ENCODE measurements at places on chromosomes 7 and 10.

GRCh38 chr10:120971671-120972070 lies 120.5 kb downstream of the WDR11 start:
- DNase-seq, result no peak

DNA sequence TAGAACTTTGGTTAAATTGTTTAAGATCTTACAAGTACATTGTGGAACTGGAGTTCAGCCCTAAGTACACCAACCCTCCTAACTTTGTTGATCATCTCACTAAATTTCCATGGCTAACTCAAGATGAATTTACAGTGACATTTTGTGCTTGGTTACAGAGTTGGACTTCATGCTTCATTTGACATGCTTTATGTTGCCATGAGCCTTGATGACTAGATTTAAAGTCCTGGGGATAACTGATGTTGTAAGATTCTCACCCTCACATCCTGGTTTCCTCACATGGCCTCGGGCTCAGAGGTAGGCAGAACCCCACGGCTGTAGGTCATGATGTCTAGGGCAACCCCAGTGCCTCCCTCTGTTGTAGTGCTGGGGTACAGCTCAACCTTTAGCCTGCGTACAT lies 397.2 kb upstream of the IGFBP3 start:
- no peak for DNase-seq

- DNase-seq, result no peak
Measured at GRCh38 chr10:132665946-132666704, 119.8 kb downstream of the NKX6-2 start.

- DNase-seq, result no peak
Measured at GRCh38 chr7:98802781-98803110, 67.1 kb downstream of the TMEM130 start.

GRCh38 chr10:77036993-77037734 lies 600.4 kb downstream of the KCNMA1 start:
- DNase-seq, result no peak

GRCh38 chr7:70700941-70701425 lies 431.0 kb upstream of the GALNT17 start:
- DNase-seq, result no peak

DNA sequence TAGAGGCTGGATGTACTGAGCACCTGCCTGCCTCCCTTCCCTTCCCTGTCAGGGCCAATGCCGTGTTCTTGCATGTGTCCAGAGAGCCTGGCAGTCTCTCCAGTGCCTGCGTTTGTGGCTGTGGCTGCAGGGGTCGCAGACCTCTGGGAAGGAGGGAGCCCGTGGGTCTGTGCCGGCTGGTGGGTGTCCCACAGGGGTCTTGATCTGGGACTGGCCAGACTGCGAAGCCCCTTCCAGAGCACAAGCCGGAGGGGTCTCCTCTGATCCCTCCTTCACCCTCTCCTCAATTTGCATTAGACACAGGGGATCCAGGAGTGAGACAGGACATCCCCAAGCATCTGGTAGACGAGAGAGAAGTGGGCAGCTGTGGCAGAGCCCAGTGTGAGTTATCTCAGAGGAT lies 199.2 kb downstream of the ADARB2 start:
- no peak for DNase-seq

- no peak for DNase-seq
Measured at GRCh38 chr7:151923097-151923876, 33.0 kb upstream of the GALNTL5 start.

GRCh38 chr10:18190840-18191239 lies 50.6 kb downstream of the CACNB2 start:
- no peak for DNase-seq

GRCh38 chr7:137585591-137585990 lies 242.1 kb upstream of the PTN start:
- DNase-seq, result no peak

GRCh38 chr10:115829521-115830205 lies 443.3 kb downstream of the GFRA1 start:
- DNase-seq, result peak; percentile 56

DNA sequence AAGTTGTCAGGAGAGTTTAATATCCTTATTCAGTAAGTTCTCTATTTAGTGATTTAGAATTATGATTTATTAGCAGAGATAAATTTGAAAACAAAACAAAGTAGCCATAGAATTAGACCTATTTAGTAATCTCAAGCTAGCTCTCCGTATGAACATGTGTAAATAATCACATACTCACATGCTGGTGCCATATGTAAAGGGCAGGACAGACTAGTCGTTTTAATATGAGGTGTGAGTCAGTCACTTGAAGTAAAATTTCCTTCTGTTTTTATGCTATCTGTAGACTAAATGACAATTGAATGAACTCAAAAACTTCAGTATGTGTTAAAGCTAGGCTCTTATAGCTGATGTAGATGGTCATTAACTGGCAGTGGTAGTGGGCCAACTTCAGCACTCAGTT lies 67.1 kb downstream of the WAC start:
- no peak for DNase-seq

DNA sequence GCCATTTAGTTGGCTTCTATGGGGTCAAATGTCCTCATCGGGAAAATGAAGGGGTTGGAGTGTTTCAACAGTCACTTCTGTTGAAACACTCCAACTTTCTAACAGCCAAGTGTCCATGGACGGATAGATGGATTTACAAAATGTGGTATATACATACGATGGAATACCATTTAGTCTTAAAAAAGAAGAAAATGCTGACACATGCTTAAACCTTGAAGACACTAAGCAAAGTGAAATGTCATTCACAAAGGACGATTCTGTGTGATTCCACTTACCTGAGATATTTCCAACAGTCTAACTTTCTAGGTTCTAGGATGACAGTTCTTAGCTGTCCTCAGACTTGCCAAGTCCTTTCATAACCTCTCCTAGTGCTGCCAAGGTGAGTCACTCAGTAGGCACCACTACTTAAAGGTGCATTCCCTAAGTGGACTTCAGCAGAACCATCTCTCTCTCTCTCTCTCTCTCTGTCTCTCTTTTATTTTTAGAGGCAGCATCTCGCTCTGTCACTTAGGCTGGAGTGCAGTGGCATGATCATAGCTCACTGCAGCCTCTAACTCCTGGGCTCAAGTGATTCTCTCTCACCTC lies 69.0 kb downstream of the DENND2A start:
- no peak for DNase-seq

GRCh38 chr7:44375926-44376342 lies 50.5 kb upstream of the CAMK2B start:
- no peak for DNase-seq

DNA sequence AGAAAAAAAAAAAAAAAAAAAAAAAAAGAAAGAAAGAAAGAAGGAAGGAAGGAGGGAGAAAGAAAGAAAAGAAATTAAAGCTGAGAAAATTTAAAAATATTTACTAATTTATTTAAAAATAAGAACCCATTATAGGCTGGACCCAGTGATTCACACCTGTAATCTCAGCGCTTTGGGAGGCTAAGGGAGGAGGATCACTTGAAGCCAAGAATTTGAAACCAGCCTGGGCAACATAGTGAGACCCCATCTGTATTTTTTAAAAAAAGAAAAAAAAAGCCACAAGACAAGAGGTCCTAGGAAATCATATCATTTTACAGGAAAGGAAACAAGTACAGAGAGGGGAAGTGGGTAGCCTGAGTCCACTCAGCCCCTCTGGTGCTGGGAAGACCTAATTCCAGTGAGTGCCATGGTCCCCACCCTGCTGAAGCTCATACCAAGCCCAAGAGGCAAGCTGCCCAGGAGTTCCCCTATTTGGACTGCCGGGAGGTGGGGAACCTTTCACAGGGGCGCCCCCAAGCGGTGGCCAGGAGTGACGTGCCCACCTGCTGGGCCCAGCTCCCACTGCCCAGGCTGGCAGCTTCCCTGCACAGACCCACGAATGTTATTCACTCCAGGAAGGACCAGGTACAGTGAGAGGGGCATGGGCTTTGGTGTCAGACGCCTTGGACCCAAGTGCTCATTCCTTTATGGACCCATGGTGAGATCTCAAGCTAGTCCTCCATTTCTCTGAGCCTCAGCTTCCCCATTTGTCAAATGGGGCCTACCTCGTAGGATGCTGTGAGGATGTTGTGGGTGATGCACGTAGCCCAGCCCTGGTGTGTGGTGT lies 133.6 kb downstream of the ZMIZ1 start:
- DNase-seq, result peak; percentile 68

GRCh38 chr10:84993251-84994035 lies 665.1 kb downstream of the CCSER2 start:
- DNase-seq, result no peak

DNA sequence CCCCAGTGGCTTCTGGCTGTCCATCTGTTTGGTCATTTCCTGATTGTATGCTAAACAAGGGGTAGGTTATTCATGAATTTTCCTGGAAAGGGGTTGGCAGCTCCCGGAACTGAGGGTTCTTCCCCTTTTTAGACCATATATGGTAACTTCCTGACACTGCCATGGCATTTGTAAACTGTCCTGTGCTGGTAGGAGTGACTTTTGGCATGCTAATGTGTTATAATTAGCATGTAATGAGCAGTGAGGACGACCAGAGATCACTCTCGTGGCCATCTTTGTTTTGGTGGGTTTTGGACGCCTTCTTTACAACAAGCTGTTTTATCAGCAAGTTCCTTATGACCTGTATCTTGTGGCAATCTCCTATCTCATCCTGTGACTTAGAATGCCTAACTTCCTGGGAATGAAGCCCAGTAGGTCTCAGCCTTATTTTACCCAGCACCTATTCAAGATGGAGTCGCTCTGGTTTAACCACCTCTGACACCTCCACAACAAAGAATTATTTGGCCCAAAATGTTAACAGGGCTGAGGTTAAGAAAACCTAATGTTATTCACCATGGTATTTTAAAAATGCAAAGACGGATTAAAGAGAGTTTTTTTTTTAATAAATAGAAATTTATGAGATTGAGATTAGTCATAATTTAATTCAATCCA lies 2.4 kb upstream of the PTN start:
- DNase-seq, result no peak

GRCh38 chr7:2639695-2640481 lies 8.1 kb downstream of the TTYH3 start:
- DNase-seq, result no peak

DNA sequence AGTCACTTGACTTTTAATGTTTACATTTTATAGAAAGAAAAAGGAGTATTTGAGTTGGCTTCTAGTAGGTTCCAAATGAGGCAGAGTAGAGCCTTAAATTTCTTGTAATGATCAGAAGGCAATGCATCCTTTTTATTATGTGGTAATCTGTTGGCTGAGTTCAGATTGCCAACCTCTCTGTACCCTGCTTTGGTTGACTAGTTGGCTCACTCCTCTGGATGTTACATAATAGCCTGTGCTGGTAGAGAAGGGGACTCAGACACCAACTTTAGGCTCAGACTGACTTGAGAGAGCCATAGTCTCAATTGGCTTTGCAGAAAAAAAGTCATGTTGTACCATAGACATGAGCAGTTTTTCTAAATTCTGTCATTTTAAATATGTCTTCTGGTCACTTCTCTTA lies 46.8 kb upstream of the GLCCI1 start:
- no peak for DNase-seq

- no peak for DNase-seq
Measured at GRCh38 chr7:29881724-29882123, 75.4 kb downstream of the WIPF3 start.

- DNase-seq, result no peak
Measured at GRCh38 chr10:133173860-133174640, 14.0 kb downstream of the KNDC1 start.

DNA sequence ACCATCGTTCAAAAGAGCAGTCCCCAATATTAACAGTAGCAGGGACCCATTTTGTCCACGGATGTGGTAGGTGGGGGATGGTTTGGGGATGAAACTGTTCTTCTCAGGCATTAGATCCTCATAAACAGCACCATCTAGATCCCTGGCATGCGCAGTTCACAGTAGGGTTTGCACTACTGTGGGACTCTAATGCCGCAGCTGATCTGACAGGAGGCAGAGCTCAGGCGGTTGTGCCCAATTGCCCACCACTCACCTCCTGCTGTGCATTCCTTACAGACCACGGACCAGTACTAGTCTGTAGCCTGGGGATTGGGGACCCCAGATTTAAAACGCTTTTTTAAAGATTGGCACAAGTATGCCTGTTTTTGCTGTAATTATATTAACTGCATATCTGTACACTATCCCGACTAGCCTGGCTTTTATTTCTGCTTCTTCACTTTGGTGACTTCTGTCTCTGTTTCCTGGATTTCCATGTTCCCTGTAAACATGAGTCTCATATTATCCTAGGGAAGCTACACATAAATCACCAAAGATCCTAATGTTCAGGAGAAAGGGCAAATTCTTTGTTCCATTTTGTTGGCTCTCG lies 163.3 kb upstream of the AKR1E2 start:
- DNase-seq, result peak; percentile 70

GRCh38 chr7:42372479-42372878 lies 135.5 kb upstream of the GLI3 start:
- no peak for DNase-seq

- no peak for DNase-seq
Measured at GRCh38 chr7:139103057-139103815, 6.3 kb downstream of the ZC3HAV1 start.

- DNase-seq, result no peak
Measured at GRCh38 chr7:123424463-123424862, 109.9 kb downstream of the IQUB start.

- DNase-seq, result no peak
Measured at GRCh38 chr10:102195296-102195870, 30.7 kb upstream of the ELOVL3 start.

GRCh38 chr10:23535381-23535780 lies 96.5 kb downstream of the OTUD1 start:
- DNase-seq, result no peak

GRCh38 chr7:37916673-37917660 lies at the start of gene SFRP4:
Gene SFRP4, minus strand, starts transcription at chr7:37916817. Its CDS starts 280 bp downstream, at chr7:37916537.
- DNase-seq, result peak; percentile 92

DNA sequence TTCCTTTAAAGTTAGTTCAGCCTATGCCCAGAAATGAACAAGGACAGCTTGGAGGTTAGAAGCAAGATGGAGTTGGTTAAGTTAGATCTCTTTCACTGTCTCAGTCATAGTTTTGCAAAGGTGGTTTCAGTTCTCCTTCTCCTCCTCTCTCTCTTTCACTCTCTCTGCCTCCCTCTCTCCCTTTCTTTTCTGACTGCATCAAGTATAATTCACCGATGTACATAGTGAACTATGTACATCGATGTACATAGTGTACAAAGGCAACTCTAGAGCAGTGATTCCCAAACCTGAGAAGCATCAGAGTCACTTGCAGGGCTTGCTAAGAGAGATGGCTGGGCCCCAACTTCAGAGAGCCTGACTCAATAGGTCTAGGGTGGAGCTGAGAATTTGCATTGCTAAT lies 1259.7 kb downstream of the TYW1 start:
- DNase-seq, result no peak

DNA sequence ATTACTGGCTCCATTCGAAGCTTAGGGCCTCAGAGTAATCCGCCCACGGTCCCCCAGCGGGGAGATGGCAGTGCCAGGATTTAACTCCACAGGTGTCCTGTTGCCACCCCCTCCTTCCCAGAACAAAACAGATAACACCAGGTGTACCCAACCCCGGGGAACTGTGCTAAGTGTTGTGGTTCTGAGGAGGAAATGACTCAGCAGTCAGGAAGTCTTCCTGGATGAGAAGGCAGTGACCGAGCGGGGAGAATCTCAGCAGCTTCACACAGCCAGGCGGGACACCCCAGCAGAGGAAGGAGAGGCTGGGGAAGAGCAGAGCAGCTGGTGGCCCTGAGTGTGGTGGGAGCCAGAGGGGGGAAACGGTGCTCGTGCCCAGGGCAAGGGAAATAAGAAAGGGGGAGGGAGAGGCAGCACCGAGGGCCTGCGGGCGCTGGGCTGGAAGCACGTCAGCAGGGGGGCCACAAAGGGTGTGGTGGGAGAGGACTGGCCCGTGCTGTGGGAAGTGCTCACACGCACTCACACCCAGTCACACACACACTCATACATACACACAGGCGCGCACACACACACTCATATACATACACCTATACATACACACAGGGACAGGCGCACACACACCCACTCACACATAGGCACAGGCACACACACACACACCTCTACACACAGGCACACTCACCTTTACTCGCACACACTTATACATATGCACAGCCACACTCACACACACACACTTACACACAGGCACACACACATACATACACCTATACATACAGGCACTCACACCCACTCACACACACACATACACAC lies 59.8 kb upstream of the CHST15 start:
- DNase-seq, result peak; percentile 69

Data from tongue (tissue), 3 donors.